ENCODE measurements at places on chromosomes 16 and 17. TPM values are rescaled to one million over a fixed set of nuclear protein-coding genes. Genes with fewer than 3 reads are reported as not detected.

The CDRT15 gene
- not detected for total RNA-seq

The MRC2 gene
- 0.28 TPM for total RNA-seq

The CCL11 gene
- not detected for total RNA-seq

GRCh38 chr17:75373280-75373679, 32.2 kb downstream of the GRB2 start:
- DNase-seq, result no peak
- H3K36me3 ChIP-seq, result no peaks in the 10 kb centered on the region
- H3K4me1 ChIP-seq, result peaks cover 28% of the 10 kb centered on the region

DNA sequence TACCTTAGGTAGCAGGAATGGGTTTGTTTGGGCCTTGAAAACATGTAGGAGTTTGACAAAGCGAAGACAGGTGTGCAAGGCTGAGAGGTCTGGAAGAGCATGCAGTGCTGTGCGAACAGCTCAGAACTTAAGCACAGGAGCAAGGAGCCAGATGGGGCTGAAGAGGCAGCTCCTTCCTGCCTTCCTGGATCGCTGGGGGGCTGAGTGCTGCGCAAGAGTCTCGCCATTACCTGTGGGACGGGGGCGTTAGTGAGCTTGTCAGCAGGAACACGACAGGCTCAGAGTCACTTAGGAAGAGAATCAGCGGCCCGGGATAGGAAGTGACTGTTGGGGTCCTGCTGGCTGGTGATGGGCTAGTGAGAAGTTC, 464 bp upstream of the MRM1 start:
- peak overlapping the region; percentile 95 for H3K4me3 ChIP-seq
- peak; percentile 37 for DNase-seq
- no peaks in the 10 kb centered on the region for H3K27me3 ChIP-seq
- H3K4me1 ChIP-seq, result peaks cover 11% of the 10 kb centered on the region

GRCh38 chr17:55177159-55177854, 87.5 kb upstream of the HLF start:
- H3K4me1 ChIP-seq, result no peaks in the 10 kb centered on the region
- no peaks in the 10 kb centered on the region for H3K27me3 ChIP-seq
- no peak for DNase-seq

- H3K4me3 ChIP-seq, result no peak overlapping the region
- no peak for DNase-seq
- no peaks in the 10 kb centered on the region for H3K27me3 ChIP-seq
- H3K36me3 ChIP-seq, result no peaks in the 10 kb centered on the region
Measured at GRCh38 chr17:2551493-2551892, 39.8 kb upstream of the METTL16 start.

- no peaks in the 10 kb centered on the region for H3K4me1 ChIP-seq
- DNase-seq, result no peak
- H3K36me3 ChIP-seq, result no peaks in the 10 kb centered on the region
- no peak overlapping the region for H3K27ac ChIP-seq
- no peak overlapping the region for H3K4me3 ChIP-seq
- H3K27me3 ChIP-seq, result no peaks in the 10 kb centered on the region
Measured at GRCh38 chr17:64336760-64337413, 53.8 kb downstream of the PECAM1 start.

All from naive thymus-derived CD4-positive, alpha-beta T cell (primary cell).